ENCODE measurements at places on chromosomes 3 and 15.

- no peak for DNase-seq
These were observed 408.2 kb downstream of the LPP start for GRCh38 chr3:188562144-188562543.

GRCh38 chr15:53840681-53841080 is 81.2 kb upstream of the WDR72 start:
- no peak for DNase-seq

DNA sequence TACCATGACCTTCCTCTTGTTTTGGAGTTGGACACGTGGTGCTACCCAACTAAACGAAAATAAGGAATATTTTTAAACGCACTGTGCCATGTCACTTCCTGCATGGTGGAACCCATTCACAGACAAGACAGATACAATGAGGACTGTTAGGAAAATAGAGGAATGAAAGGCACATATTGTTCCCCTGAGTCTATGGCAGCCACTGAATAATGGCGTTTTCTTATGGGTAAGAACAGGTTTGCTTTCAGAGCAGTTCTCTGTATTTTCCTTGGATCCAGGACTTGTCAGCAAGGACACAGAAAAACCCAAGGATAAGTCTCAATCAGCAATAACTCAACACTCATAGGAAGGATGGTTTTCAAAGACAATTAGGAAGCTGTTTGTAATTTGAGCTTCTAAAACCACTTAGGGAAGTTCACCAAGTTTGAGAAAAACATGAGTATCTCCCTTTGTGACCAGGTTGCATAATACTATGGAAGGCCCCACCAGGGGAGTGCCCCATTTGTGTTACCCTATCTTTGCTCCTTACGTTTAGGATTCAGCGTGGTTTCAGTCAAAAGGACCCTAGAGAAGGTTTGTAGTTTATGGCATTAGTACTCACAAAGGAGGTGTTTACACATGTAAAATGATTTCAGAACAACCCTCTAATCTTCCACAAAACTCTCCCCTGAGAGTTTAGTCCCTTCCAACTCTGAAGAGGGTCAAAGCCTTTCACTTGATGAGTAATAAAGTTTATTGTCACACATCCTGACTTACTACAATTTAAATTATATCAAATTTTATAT is 487.2 kb upstream of the ATP11B start:
- DNase-seq, result no peak

DNA sequence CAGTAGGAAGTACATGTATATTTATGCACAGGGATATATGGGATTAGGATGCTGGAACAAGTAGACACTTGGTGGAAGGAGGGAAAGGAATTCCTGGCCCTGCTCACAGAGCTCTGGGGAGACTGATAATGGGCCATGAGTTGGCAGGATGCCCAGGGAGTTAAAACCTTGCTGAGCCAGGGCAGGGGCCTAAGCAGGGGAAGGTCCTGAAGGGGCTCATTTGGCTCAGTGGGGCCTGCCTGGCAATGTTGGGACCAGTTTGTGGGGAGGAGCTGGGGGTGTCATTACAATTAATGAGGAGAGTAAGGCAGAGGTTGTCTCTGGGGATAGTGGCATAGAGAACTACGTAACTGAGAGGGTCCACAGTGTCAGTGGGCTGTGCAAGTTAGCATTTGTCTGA is 124.2 kb upstream of the ADPGK start:
- no peak for DNase-seq

DNA sequence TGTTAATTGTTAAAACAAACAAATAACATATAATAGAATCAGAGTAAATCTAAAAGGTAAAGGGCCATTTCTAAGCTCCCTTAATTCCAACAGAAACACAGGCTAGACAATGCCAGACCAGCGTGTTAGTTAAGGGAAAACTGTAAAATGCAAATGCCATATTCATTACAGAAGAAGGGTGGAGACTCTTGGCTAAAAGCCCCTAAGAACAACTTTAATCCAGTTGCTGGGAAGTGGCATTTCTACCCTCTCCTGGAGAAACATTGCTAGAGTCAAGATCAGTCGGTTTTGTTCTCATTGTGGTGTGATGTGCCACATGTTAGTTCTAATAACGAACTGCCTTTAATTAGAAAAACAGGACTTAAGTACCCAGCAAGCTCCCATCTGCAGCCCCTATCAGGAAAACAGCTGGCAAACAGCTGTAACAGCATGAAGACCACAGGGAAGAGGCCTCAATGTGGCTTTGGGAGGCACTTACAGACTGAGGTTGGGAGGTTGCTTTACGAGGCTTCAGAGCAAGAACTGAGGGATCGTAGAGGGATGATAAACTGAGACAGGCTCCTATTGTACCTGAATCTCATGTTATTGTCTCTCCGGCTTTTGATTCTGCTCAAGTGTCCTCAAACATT is 1134.8 kb downstream of the ROBO1 start:
- DNase-seq, result no peak

DNA sequence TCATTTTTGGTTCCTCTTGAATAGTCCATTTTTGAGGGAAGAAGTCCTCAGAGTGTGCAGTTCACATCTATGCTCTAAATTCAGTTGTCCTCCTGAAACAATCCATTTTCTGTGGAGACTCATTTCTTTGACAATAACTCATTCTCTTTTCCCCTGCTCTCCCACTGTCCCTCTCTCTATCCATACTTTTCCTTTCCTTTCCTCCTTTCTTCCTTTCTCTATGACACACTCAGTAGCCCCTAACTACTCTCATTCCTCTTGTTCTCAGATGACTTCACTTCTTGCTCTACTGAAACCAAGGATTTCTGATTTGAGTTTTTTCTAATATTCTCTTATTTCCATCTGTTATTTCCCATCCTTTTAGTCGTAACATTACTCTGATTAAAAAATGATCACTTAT is 16.7 kb upstream of the MEIS2 start:
- no peak for DNase-seq

GRCh38 chr3:129366312-129366831 is 62.1 kb downstream of the EFCAB12 start:
- no peak for DNase-seq
